ENCODE measurements at places on chromosomes 2 and 18.

- DNase-seq = no peak
Observed at GRCh38 chr2:117492209-117492851, 322.2 kb upstream of the DDX18 start.

GRCh38 chr2:84919885-84920580, 14.6 kb downstream of the TMSB10 start:
- DNase-seq = no peak

GRCh38 chr2:61853086-61853846, 594 bp downstream of the FAM161A start:
- DNase-seq = no peak

GRCh38 chr2:224268441-224268840, 133.5 kb downstream of the FAM124B start:
- DNase-seq = no peak

DNA sequence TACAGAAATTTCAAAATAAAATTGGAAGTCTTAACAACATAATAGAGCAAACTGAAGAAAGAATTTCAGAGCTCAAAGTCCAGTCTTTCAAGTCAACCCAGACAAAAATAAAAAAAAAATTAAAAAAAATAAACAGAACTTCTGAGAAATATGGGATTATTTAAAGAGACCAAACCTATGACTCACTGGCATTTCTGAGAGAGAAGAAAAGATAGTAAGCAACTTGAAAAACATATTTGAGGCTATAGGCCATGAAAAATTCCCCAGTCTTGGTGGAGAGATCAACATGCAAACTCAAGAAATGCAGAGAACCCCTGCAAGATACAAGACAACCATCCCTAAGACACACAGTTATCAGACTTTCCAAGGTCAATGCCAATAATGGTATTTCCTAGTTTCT, 167.4 kb downstream of the RNF144A start:
- DNase-seq = no peak

DNA sequence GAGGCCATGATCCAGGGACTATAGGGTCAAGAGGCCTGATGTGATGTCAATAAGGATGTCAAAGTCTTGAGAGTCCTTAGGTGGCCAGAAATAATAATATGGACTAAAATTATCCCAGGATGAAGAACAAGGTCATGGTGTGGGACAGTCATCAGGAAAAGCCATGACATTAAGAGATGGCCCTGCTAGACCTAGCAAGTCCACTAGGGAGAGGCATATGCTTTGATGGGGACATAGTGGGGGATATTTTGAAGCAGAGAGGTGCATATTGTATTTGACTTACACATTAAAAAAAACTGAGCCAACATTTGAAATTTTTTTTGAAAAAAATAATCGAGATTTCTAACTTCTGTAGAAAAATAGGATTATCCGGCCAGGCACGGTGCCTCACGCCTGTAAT, 53.3 kb upstream of the CXCR4 start:
- no peak for DNase-seq

DNA sequence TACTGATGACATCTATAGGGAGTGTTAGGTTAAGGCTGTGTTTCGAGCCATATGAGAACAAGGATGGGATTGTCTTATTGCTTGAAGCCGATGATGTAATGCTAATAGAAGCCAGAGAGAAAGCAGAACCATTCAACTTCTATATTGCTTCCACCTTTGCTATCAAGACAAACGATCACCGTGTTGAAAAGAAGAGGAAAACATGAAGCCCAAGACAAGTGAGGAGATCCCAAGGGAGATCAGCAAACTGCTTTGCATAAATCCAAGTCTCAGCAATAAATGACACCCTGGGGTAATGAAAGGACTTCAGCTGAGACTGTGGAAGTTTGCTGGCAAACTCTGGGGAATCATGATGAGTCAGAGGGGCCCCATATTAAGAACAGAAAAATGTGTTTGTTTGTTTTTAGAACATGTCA, 206.2 kb downstream of the NCKAP5 start:
- DNase-seq = no peak

DNA sequence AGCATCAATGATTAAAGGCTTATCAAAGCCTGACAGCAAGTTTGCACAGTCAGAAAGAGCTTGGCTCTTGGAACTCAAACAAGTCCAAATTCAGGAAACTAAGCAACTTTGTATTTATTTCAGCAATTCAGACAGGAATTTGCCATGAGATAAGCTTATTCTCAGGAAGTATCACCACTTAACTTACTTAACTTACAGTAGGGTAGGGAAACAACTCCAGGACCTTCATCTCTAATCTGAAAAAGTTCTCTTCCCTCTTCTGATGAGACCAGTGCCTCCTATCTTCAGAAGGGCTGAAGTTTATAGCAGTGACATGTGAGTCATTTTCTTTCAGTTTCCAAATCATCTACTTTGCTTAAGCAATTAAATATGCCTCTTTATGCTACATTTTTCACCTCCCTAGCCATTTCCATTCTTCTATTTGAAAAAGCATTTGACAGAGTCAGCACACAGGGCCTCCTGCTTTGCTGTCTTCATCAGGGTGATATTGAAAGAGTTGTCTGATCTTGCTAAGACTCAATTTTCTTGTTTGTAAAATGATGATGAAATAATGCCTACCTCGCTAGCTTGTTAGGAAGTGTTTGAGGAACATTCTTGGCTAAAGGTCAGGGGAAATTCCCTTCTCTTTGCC, 389.5 kb downstream of the RND3 start:
- DNase-seq = no peak

- DNase-seq = no peak
Observed at GRCh38 chr18:33839452-33840211, 261.6 kb downstream of the ASXL3 start.

GRCh38 chr2:240432820-240433801, 2.4 kb upstream of the GPC1 start:
- DNase-seq = no peak

DNA sequence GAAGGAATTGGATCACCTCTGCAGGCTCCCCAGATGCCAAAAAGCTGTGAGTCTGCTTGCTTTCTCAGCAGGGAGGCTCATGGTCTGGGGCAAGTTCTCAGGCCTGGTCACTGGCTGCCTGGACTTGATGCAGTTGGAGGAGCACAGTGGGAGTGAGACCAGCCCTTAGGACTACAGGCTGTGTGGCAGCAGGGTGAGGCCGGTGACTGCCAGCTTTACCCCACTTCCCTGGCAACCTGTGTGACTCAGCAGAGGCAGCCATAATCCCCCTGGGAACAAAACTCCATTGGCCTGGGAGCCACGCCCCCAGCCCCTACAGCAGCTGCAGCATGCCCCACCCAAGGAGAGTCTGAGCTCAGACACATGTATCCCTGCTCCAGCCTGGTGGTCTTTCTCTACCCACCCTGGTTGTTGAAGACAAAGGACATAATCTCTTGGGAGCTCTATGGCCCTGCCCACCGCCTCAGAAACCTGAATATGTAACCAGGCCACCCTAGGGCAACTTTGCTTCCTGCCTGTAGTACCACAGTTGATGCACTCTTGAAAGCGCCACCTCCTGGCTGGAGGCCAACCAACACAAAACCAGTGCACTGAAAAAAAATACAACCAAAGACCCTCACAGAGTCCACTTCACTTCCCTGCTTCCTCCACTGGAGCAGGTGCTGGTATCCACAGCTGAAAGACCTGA, 106.8 kb upstream of the SPATS2L start:
- no peak for DNase-seq

All from activated CD4-positive, CD25-positive, alpha-beta regulatory T cell (primary cell).